ENCODE measurements at places on chromosomes 6 and 20.

DNA sequence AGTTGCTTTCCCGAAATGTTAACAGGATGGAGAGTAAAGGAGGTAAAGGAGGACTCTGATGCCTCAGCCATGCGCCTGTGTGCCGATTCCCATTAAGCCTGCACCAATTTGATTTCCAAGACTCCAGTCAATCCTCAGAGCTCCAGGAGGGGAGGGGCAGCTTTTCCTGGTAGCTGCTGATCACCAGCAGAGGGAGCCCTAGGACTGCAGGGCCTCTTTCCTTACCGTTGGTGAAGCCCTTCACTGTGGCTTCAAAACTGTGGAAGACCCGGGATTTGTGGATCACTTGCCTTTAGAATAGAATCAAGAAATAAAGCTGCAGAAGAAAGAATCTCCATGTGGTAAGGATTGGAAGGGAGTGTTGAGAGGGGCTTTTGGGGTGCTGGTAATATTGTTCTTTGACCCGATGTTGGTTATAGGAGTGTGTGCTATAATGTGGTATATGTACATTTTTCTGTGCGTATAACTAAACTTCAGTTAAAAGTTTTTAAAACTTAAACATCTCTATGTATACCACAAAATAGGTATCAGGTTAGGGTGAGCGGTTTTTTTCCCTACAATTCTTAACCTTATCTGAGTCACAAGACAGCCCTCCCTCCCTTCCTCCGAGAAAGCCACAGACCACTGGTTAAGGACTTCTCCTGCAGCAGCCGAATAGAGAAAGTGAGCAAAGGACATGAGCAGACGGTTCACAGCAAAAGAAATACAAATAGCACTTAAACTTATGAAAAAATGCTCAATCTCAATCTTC lies 6.9 kb upstream of the OSER1 start:
- peak; percentile 56 for DNase-seq

GRCh38 chr6:46329568-46329967 lies 158.8 kb upstream of the ENPP5 start:
- DNase-seq, result no peak

DNA sequence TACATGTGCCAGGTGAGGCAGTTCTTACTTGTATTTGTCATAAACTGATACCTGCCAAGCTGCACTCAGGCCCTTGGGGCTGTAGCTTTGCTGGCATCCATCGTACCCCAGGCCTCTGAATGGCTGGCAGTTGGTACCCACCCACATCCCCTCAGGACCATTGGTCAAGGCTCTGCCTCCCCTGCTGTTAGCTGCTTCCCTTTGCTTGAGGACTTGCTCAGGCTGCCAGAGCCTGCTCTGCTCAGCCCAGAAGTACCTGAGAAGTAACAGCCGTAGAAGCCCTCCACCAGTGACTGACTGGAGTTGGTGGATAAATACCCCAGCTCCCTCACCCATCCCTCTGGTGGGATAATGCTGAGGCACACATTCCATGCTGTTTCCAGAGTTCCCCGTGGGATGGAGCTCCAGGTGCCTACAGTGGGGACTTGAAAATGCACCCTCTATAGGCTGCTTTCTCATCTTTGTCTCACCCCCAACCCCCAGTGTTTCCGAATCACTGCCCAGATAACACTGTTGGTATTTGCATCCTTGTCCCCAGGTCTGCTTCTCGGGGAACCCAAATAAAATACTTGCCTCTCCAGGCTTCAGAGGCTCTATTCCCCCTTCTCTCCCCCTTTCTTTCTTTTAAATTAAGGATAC lies 7.3 kb downstream of the EBF4 start:
- no peak for DNase-seq

DNA sequence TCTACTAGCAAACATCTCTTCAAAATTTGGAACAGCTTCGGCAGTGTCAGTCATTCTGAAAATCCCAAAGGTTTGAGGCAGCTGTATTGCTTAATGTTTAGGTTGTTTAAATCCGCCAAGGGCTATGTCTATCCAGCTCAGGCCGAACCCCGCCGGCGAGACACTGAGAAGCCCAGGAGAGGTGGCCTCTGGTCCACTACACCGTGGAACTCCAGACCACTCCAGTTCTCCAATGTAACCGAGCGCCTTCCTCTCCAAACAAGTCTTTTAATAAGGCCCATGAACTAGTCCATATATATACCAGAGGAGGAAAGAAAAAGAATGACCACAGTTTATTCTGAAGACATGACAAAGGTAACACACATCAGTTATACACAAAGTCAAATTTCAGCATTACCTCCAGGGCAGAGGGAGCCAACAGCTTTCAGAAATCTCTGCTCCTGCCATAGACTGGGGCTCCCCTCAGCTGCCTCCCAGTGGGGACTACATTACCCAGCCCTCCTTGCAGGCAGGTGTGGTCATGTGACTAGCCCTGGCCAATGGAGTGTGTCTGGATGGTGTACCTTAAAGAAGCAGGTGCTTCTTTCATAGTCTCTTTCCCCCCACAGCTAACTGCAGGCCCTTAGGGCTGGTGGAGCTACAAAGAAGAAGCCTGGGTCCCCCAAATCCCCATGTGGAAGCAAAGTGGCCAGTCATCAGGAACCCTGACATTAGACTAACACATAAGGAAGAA lies at the start of gene RAMACL:
Gene RAMACL (minus strand): TSS at position 255 of the 733 bp plus-strand sequence. CDS start 201 bp downstream, at position 54.
- no peak for DNase-seq

DNA sequence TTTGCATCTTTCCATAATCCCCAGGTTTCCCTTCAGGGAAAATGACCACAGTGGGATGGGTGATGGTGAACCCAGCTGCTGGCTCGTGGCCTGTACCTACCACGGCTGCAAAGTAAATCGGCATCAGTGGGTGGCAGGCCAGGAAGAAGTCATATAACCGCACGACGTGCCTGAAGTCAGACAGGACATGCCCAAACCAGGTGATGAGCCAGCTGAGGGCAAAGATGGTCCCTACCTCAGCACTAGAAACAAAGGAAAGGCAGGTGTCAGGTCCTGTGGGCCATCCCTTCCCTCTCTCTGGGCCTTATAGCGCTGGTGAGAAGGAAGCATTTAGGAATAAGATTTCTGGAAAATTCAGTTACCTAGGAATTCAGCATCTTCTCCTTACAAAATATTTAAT lies 22.2 kb downstream of the TBC1D20 start:
- no peak for DNase-seq

DNA sequence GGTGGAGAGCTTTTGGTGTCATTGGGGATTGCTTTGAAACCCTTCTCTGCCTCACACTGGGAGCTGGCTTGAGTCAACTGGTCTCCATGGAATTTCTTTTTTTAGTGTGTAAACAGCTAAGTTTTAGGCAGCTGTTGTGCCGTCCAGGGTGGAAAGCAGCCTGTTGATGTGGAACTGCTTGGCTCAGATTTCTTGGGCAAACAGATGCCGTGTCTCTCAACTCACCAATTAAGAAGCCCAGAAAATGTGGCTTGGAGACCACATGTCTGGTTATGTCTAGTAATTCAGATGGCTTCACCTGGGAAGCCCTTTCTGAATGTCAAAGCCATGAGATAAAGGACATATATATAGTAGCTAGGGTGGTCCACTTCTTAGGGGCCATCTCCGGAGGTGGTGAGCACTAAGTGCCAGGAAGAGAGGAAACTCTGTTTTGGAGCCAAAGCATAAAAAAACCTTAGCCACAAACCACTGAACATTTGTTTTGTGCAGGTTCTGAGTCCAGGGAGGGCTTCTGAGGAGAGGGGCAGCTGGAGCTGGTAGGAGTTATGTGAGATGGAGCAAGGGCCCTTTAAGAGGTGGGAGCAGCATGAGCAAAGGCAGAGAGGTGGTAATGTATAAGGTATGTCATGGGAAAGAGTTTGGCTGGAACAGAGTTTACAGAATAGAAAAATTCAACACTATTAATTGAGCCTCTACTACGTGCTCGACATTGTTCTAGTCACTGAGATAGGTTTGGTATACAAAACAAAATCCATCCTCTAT lies 31.2 kb downstream of the SRSF3 start:
- no peak for DNase-seq

DNA sequence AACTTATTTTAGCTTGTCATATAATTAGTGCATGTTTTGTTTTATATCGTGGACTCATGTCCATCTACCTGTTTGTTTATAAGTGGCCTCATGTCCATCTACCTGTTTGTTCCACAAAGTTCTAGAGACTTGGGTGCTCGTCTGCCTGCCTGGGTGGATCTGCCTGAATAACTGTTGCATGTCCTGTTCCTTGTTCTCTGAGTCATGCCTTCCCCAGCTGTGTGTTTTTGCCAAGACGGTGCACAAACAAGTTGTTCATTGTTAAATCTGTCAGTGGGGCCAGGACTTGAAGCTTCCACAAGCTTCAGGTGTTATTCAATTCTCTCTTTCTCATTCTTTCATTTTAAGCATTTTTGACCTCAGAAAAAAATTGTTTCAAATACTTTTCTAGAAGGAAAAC lies 358.0 kb upstream of the CITED2 start:
- DNase-seq, result no peak

GRCh38 chr6:35030099-35030498 lies 111.0 kb downstream of the TCP11 start:
- no peak for DNase-seq

DNA sequence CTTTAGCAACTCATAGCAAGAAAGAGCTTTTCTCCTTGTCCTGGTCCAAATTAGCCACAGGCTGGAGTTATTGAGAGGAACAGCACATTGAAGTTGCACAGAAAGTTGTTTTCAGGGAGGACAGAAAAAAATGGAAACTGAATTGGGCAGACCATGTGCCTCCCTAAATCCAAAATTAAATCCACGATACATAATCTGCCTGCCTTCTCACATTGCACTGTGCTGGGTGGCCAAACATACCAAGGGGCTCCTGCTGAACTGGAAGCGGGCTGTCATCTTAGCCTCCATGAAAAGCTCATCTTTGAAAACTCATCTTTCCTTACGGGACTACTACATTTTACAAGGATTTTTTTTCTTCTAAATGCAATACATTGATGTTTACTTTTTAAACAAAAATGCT lies 59.9 kb downstream of the TNFAIP3 start:
- DNase-seq, result no peak

DNA sequence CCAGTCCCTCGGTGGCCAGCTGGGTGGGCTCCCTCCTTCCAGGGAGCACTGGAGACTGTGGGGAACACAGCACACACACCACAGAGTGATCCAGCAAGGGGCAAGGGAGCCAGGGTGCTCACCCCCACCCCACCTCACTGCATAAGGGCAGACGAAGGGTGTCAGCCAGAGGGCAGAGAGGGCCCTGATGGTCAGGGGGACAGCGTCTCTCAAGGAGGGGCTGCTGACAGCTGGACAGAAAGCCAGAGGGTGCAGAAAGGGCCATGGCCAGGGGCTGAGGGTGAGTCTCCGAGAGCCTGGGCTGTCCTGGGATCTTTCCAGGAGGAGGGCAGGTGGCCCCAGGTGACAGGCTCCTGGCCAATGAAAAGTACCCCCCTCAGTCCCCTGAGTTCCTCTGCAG lies 73.4 kb upstream of the PMEPA1 start:
- no peak for DNase-seq
